H54 (cell line): ENCODE measurements at places on chromosomes 11 and 22.

DNA sequence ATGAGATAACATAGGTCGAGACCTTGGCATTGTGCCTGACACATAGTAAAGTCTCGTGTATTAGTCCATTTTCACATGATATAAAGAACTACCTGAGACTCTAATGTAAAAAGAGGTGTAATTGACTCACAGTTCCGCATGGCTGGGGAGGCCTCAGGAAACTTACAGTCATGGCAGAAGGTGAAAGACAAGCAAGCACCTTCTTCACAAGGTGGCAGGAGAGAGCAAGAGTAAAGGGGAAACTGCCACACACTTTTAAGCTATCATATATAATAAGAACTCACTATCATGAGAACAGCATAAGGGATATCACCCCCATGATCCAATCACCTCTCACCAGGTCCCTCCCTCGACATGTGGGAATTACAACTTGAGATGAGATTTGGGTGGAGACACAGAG is 165.2 kb downstream of the SPON1 start:
- no peak for DNase-seq

DNA sequence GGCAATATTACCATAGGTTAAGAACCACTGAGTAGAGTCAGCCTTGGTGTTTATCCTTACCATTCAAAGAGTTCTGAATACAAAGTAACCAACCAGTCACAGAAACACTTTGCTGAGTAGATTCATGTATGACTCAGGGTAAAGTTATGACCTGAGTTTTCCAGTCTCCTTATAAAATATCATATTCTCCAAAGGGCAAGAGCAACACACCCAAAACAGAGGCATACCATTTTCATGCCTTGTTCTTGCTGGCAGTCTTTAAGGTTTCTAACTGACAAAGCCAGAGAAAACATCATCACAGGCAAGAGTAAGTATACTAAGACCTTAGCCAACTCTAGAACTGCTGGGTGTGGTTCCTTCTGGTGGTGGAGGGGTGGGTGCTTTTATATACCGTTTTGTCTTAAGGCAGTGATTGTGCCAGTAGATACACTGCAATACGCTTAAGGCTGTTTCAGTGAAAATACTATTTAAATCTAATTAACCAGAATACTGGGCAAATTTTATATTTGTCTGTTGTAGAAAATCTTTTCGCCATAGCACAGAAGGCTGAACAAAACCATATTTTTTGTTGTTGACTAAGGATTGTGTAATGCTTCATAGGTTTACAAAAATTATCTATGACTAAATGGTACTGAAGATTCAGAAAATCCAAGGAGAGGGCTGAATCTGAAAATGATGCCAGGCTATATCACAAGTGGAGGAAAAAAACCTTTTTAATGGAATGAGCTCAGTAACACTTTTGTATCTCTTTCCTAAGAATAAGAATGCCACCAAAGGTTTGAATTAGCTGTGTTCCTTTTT is 3.0 kb downstream of the ATL3 start:
- peak; percentile 76 for DNase-seq

DNA sequence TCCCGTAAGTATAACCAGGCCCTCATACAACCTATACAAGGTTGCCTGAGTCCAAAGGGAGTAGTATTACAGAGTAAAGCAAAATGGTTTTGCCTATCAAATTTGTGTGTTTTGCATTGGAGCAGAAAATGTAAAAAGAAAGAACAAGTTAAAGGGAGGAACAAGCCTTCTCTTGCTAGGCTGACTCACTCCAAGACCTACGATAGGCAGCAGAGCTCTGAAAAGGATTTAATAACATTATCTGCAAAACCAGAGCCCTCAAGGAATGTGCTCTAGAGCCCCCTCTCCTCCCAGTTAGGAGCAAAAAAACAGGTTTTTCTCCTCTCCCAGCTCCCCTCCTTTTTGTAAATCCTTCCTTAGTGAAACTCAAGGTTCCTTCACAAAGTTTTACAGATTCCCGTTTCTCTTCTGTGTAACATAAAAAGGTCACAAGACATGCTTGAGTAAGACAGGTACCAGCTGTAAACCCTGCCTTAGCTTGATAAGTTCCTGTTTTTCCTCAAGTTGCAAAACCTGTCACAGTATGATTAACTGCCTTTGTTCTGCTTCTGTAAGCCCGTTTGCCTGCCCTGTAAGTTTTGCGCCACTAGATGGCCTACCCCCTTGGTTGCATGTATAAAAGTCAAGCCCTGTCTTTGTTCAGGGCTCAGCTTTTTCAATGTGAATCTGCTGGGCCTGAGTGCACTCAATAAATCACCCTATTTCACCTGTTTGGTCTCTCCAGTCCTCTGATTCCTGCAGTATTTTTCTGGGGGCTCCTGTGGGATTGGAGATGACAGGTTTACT is 498.2 kb downstream of the KCNA4 start:
- no peak for DNase-seq

GRCh38 chr11:31620434-31620833 is 110.9 kb downstream of the ELP4 start:
- no peak for DNase-seq

- DNase-seq: no peak
These were observed 4.9 kb downstream of the SEC14L4 start for GRCh38 chr22:30500628-30501027.
